Activated CD4-positive, alpha-beta memory T cell treated with anti-CD3 and anti-CD28 coated beads for 36 hours (primary cell): ENCODE measurements at places on chromosomes 1 and 21. TPM values are rescaled to one million over a fixed set of nuclear protein-coding genes. Genes with fewer than 3 reads are reported as not detected.

GRCh38 chr21:42535602-42536171, 22.0 kb downstream of the SLC37A1 start:
- no peak for DNase-seq

DNA sequence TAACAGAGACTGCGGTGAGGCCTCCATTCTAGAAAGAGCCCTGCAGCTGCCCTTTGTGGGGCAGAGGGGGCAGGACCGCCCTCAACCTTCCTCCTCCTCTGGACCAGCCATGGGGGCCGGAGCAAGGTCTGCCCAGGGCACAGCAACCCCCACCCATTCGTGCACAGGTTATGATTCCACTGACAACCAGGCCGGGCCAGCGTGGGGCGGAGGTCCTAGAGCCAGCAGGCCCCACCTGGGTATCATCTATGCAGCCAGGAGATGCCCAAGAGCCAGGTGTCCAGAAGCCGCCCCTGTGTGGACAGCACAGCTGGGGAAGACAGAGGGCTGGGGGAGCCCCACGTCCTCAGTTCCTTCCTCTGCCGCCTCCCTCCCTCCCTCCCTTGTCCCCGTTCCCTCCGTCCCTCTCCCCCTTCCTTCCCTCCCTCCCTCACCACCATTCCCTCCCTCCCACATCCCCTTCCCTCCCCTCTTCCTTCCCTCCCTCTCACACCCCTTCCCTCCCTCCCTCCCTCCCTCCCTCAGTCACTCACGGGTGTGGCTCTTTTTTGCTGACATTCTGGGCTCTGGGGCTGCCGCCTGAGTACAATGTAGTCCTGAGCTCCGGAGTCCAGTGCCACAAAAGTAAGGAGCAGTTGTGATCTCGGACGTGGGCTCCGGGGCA, 12.3 kb downstream of the RNF223 start:
- no peak for DNase-seq

DNA sequence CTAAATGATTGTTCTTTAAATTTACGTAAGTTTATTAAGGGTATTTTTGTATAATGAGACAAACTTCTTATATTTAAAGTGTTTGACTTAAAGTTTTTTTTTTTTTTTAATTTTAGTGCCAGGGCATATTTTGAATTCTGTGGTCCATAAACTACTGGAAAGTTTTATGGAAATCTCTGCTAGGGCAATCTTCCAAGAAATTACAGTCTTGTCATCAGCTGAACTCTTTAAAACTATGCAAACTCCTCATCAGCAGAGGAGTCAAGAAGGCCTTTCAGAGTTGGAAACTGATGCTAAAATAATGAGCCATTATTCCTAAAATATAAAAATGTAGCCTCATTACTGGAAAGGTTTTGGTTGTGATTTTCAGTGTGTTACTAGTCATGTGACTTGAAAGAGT, 1201.9 kb downstream of the BRINP3 start:
- DNase-seq = no peak

The LCE1D gene
- total RNA-seq = not detected

GRCh38 chr1:20069874-20070273, at the start of gene PLA2G5:
PLA2G5 (plus strand) TSS chr1:20070194; CDS start chr1:20084831, 14,637 bp downstream.
- DNase-seq = no peak
